Keratinocyte (primary cell): ENCODE measurements at places on chromosomes 6 and 20. TPM values are rescaled to one million over a fixed set of nuclear protein-coding genes. Genes with fewer than 3 reads are reported as not detected.
A peak's percentile ranks its signal among the peaks of the same experiment; 100 is the strongest.

The PPP2R5D gene
- 44.4 to 59.9 TPM (median 49.6 TPM) in 3 replicates for polyA plus RNA-seq

The TTBK1 gene
- not detected in 3 replicates for polyA plus RNA-seq

The ADGRB3 gene
- polyA plus RNA-seq: not detected in 3 replicates

The MTFR2 gene
- polyA plus RNA-seq: 5.7 to 12.0 TPM (median 7.3 TPM) in 3 replicates

The PAK5 gene
- polyA plus RNA-seq: 0.01 TPM in 2 of 3 replicates, not detected in the other

DNA sequence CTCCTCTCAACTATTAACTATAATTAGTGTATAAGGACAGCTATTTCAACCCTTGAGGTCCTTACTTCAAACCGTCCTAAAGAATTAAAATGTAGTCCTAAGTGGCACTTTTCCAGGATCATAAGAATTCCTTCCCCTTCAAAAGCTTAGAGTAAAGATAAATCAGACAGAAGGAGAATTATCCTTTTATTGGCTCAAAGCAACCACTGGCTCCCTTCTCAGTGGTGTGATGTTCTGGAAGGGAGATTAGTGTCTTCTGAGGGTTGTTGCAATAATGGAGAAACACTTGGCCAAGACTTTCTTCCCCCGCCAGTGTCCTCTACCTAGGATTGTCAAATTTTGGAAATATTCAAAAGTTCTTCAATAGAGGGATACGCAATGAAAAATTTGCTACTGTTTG, 89.1 kb upstream of the PLEKHG1 start:
- H3K27me3 ChIP-seq: no peaks in the 10 kb centered on the region
- DNase-seq: no peak

DNA sequence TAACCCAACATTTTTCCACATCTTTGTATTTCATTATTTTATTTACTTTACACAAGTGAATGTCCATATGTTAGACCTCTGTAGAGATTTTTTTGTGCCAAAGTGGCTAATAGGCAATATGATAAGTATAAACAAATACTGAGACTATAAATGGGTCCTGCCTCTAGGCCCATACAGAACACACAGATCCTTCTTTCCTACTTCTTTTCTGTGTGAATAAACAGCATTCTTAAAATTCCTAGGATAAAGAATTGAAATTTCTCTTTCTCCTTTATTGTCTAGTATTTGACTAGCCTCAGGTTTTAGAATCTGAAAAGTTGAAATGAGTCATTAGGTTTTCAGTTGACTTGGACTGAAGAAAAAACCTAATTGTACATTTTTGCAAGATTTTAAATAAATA, 46.3 kb upstream of the HS3ST5 start:
- no peak overlapping the region for H3K4me3 ChIP-seq
- no peaks in the 10 kb centered on the region for H3K4me1 ChIP-seq
- DNase-seq: no peak
- no peak overlapping the region for H3K27ac ChIP-seq
- H3K36me3 ChIP-seq: no peaks in the 10 kb centered on the region

DNA sequence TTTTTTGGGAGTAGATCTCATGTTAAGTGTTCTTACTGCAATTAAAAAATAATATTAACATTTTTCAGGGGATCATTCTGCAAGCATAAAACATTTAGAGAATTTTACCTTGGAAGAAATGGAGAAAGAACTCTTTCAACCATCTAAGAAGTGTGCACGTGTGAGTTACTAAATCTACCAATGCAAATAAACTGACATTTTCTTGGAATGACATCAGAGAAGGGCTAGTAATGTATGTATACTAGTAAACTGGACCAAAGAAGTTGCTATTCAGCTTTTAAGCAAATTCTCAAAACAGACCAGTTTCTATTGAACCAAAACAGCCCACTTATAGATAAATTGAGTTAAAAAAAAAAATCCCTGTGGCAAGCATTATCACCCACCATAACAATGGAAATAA, 191.2 kb downstream of the BTBD3 start:
- H3K27me3 ChIP-seq: no peaks in the 10 kb centered on the region
- H3K36me3 ChIP-seq: no peaks in the 10 kb centered on the region
- no peak overlapping the region for H3K4me3 ChIP-seq

DNA sequence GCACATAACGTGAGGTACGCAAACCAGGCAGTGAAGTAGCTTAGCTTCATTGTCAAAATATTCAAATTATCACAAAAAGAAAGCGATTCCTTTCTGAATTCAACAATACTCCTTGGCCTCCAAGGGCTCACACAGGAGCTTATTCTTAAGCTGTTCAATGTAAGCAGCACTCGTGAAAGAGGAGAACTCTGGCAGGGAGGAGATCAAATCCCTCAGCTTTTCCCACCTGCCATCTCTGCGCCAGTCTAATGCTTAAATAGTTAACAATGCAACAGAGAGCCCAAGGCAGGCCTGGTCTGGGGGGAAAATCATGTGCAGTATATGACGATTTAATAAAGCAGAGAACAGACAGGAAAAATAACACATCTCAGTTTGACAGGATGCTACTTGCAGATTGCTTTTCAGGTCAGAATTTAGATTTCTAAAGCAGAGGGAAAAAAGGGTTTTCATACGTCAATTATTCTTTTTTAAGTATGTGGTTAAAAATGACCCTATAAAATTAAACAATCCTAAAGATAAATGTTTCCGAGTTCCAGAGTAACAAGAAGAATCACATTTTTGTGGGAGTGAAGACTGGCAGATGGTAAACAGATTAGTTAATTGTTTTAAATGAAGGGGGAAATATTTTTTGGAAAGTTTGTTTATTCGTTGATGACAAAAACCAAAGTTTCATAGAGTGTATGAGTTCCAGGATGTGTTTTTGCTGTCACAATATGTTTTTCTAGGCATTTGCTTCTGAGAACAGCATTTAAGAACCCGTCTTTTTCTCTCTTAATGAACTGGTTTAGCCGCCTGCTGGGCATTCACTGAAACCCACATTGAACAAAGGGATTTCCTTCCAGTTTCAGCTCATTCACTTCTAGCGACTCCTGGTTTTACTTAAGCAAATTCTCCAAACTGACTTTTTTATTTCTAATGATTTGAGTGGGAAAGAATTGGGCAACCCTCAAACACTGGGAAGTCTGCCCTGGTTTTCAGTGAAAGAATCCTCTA, 45.9 kb downstream of the PLAGL1 start:
- H3K27me3 ChIP-seq: peaks cover 4% of the 10 kb centered on the region
- H3K4me3 ChIP-seq: no peak overlapping the region
- no peak for DNase-seq
- H3K4me1 ChIP-seq: no peaks in the 10 kb centered on the region
- no peak overlapping the region for H3K27ac ChIP-seq

DNA sequence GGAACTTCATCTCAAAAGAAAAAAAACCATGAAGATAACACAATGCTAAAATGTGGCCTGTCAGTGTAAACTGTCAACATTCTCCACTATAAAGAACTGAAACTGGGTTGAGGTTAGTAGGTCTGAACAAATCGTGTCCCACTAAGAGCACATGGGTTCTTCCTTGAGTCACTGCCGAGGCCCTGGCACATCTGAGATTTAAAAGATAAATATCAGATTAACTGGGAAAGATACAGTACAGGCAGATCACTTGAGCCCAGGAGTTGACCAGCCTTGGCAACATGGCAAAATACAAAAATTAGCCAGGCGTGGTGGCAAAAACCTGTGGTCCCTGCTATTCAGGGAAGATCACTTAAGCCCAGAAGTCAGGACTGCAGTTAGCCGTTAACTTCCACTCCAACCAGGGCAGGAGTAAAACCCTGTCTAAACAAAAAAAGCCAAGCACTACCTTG, 5.6 kb downstream of the EEF1A1 start:
- no peaks in the 10 kb centered on the region for H3K27me3 ChIP-seq
- H3K36me3 ChIP-seq: peaks cover 34% of the 10 kb centered on the region
- no peak overlapping the region for H3K4me3 ChIP-seq
- H3K27ac ChIP-seq: peak overlapping the region; percentile 39
- H3K4me1 ChIP-seq: no peaks in the 10 kb centered on the region
- DNase-seq: no peak

- peaks cover 10% of the 10 kb centered on the region for H3K36me3 ChIP-seq
- peaks cover 3% of the 10 kb centered on the region for H3K27me3 ChIP-seq
- peak overlapping the region; percentile 89 for H3K4me3 ChIP-seq
- DNase-seq: no peak
- peak overlapping the region; percentile 92 for H3K27ac ChIP-seq
Observed at GRCh38 chr6:138403324-138403800, 661 bp upstream of the HEBP2 start.

DNA sequence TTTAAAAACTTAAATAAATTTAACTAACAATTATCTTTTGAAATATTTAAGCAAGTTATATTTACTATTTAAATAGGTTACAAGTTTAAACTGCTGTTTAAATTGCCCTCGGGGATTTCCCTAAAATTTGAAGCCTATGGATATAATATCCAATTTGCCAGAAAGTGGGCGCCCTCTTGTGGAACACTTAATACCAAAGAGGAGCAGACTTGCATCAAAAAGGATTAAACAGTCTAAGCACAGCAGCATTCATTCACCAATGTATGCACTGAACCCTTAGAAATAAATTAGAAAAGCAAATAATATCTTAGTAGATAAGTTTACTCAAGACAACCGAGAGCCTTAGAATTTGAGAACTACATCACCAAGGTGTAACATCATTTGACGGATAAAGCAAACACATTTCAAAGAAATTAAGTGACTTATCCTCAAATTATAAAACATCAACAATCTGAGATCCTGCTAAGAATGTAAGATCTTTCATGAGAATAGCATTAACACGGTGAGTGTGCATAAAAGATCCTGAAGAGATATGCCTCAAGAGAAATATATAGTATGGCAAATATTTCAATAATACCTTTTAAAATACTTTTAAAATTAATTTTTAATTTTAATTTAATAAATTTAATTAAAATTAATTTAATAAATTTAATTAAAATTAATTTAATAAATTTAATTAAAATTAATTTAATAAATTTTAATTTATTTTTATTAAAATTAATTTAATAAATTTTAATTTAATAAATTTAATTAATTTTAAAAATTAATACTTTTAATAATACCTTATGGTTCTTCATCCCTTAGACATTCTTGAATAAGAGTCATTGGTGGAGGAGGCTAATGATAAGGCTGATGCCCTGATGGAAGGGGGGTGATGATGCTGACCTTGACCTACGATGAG, 11.5 kb upstream of the MEP1A start:
- H3K4me3 ChIP-seq: no peak overlapping the region
- H3K27ac ChIP-seq: no peak overlapping the region
- H3K36me3 ChIP-seq: no peaks in the 10 kb centered on the region
- no peaks in the 10 kb centered on the region for H3K27me3 ChIP-seq
- peak; percentile 21 for DNase-seq
- no peaks in the 10 kb centered on the region for H3K4me1 ChIP-seq

GRCh38 chr20:38926934-38927616, 858 bp downstream of the FAM83D start:
- peaks cover 3% of the 10 kb centered on the region for H3K36me3 ChIP-seq
- peak overlapping the region; percentile 68 for H3K4me3 ChIP-seq
- peak overlapping the region; percentile 67 for H3K27ac ChIP-seq
- DNase-seq: no peak
- peaks cover 23% of the 10 kb centered on the region for H3K4me1 ChIP-seq
